ENCODE measurements at places on chromosomes 6 and 20. TPM values are rescaled to one million over a fixed set of nuclear protein-coding genes. Genes with fewer than 3 reads are reported as not detected.

The EEF1A1 gene
- total RNA-seq, result 16,437 TPM

The TMEM181 gene
- 60.9 TPM for total RNA-seq

The OR2J3 gene
- total RNA-seq, result not detected

The TENT5A gene
- 15.2 TPM for total RNA-seq

The E2F1 gene
- total RNA-seq, result 10.1 TPM

The IMPG1 gene
- total RNA-seq, result not detected

The OOEP gene
- total RNA-seq, result not detected

The NKAIN4 gene
- not detected for total RNA-seq

The LKAAEAR1 gene
- 0.29 TPM for total RNA-seq

The FIG4 gene
- total RNA-seq, result 18.6 TPM

The TRIM38 gene
- total RNA-seq, result 12.3 TPM

The OR2H1 gene
- not detected for total RNA-seq

The LSM14B gene
- 24.9 TPM for total RNA-seq

The EFCAB8 gene
- 0.43 TPM for total RNA-seq

The BTN2A1 gene
- total RNA-seq, result 11.3 TPM

The SDCBP2 gene
- total RNA-seq, result 4.1 TPM
